ENCODE measurements at places on chromosomes 4 and X. TPM values are rescaled to one million over a fixed set of nuclear protein-coding genes. Genes with fewer than 3 reads are reported as not detected.

CENPVL2 gene
- 5.9 TPM for total RNA-seq

LRP2BP gene
- 7.5 TPM for total RNA-seq

S100P gene
- 2.1 TPM for total RNA-seq

KLHL4 gene
- total RNA-seq: 26.1 TPM

DGKK gene
- total RNA-seq: 0.43 TPM

TNIP2 gene
- 108 TPM for total RNA-seq

ABLIM2 gene
- 6.9 TPM for total RNA-seq

GRCh38 chrX:112839856-112840255 is 775 bp downstream of the AMOT start:
- H3K4me3 ChIP-seq: peak overlapping the region; percentile 60
- DNase-seq: no peak
- H3K4me1 ChIP-seq: no peaks in the 10 kb centered on the region
- H3K27me3 ChIP-seq: no peaks in the 10 kb centered on the region
- no peaks in the 10 kb centered on the region for H3K36me3 ChIP-seq

DNA sequence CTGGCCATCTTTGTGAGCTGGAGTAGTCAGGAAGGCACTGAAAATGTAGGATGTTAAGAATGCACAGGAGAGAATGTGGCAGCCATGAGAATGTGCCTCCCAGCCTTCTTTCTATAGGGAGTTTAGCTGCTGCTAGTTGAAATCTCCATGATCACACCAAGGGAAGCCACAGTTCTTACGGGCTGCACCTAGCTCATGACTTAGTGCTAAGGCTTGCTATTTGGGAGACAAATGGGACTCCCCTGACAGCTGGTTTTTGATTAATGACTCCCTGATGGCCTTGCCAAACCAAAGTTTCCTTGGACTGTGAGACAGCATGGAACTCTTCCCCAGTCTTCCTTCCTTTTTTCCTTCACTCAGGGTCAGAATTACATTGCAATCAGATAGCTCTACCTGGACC is 9.2 kb downstream of the CTSO start:
- no peak overlapping the region for H3K4me3 ChIP-seq
- no peaks in the 10 kb centered on the region for H3K27me3 ChIP-seq
- H3K36me3 ChIP-seq: no peaks in the 10 kb centered on the region
- no peak overlapping the region for H3K27ac ChIP-seq
- no peak for DNase-seq
- no peaks in the 10 kb centered on the region for H3K4me1 ChIP-seq

DNA sequence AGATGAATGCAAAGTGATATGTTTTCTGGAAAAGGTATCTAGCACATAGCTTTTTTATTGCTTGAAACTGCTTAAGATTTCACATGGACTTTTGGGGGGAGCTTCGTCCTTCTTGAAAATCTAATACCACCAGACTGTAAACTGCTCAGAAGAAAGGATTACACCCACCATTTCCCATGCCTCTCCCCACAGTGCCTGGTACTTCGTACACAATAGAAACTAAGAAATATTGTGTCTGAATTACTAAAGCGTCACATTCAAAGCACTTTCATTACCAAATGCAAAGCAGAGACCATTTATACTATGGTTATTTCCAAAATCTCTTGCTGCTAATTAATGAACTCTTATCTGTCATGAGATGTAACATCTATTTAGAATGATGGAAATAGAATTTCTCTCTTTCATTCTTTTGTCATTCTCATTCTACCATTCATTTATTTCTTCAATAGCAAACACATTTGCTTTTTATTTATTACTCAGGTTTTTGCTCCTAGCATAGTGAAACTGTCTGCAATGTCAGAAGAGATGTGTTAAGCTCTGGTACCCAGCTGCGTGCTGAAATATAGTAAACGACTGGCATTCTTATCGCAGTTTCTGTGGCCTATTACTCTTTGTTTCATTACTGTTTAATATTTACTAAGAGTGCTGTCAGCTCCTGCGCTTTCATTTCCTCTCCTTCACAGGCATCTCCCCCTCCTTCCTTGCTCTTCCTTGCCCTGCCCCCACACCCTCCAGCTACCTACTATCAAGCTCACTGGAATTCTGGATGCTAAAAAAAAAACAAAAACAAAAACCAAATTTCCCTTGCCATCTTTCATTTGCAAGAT is 51.4 kb upstream of the RAPGEF2 start:
- no peaks in the 10 kb centered on the region for H3K4me1 ChIP-seq
- no peaks in the 10 kb centered on the region for H3K36me3 ChIP-seq
- H3K4me3 ChIP-seq: no peak overlapping the region
- no peak for DNase-seq

DNA sequence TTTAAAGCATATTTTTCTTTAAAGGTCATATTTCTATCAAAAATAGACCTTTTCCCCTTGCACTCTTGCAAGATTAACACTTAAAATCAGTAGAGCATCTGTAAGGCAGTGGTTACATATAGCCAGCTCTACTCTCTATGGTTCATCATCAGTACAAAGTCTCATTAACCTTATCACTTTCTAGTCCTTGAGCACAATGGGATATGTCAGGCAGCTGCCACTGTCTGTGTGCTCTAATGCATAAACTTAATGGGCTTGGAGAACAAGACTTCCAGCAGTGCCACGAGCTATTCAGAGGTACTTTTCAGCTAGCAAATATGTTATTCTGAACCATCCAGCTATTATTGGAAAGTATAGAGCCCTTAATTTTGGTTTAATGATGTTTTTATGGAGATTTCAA is 393.7 kb downstream of the GASK1B start:
- H3K4me1 ChIP-seq: no peaks in the 10 kb centered on the region
- no peak overlapping the region for H3K27ac ChIP-seq

DNA sequence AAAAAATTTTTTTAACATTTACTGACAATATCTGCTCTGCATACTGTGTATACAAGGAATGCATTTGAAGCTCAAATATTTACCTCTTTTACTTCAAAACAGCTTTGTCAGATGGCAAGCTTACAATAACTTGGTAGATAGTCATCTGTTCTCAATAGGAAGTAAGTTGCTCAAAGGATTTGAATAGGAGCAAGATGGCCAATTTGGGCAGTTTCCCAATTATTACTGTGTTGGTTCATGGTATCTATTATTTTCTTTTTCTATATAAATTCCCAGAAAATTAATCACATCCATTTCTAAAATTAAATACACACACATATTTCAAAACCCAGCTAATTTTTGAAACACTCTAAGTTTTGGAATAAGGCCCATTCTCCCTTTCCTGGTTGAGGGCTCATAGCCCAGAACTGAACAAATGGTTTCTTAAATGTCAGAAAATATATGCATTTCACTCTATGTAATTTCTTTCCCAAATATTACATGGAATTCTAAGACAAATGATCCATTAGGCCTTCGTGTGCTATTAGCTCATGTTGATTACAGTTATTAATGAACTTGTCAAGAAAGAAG is 60.2 kb upstream of the BLTP1 start:
- H3K27ac ChIP-seq: no peak overlapping the region
- no peaks in the 10 kb centered on the region for H3K36me3 ChIP-seq
- no peaks in the 10 kb centered on the region for H3K27me3 ChIP-seq
- H3K4me3 ChIP-seq: no peak overlapping the region
- no peaks in the 10 kb centered on the region for H3K4me1 ChIP-seq

DNA sequence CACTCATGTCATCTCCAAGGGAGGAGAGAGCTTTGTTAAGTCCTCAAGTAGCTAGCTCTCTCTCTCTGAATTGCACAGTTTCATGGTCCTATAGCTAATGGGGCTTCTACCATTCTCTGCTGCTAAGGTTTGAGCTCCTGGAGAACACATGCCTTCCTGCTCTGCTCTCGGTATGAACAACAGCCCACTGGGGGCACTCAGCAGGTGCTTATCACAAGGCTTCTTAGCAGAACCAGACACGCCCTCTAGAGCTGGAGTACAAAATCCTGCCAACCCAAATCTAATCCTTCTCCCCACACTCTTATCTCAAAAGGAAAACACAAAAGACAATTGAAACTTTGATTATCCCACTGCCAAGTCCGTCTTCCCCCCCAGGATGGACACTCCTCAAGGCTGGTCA is 176.5 kb downstream of the HS3ST1 start:
- no peak overlapping the region for H3K27ac ChIP-seq
- no peak overlapping the region for H3K4me3 ChIP-seq
- no peaks in the 10 kb centered on the region for H3K27me3 ChIP-seq
- H3K36me3 ChIP-seq: no peaks in the 10 kb centered on the region

- H3K27me3 ChIP-seq: no peaks in the 10 kb centered on the region
- H3K36me3 ChIP-seq: no peaks in the 10 kb centered on the region
- no peak overlapping the region for H3K27ac ChIP-seq
- no peak overlapping the region for H3K4me3 ChIP-seq
Measured at GRCh38 chrX:15468036-15468435, 25.1 kb downstream of the PIR start.

GRCh38 chrX:49746306-49746705 is 50.5 kb upstream of the PAGE1 start:
- H3K4me3 ChIP-seq: no peak overlapping the region
- no peaks in the 10 kb centered on the region for H3K4me1 ChIP-seq
- no peak for DNase-seq
- no peak overlapping the region for H3K27ac ChIP-seq
- no peaks in the 10 kb centered on the region for H3K36me3 ChIP-seq

DNA sequence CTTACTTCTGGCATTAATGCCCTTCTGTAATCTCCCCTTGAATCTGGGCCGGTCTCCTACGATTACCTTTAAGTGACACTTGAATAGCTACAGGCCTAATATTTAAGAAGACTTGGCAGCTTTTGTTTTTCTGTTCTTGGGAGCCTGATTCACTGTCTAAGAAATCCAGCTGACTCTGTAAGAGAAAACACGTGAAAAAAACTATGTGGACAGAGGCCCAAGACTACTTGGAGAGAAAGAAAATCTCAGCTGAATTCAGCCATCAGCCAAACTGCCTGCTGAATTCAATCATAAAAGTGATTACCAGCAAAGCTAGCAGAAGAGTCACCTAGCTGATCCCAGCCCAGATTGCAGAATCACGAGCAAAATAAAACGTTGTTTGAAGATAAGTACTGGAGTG is 521.2 kb downstream of the MID1IP1 start:
- H3K27me3 ChIP-seq: no peaks in the 10 kb centered on the region
- no peaks in the 10 kb centered on the region for H3K4me1 ChIP-seq
- no peaks in the 10 kb centered on the region for H3K36me3 ChIP-seq
- no peak for DNase-seq
- H3K27ac ChIP-seq: no peak overlapping the region

DNA sequence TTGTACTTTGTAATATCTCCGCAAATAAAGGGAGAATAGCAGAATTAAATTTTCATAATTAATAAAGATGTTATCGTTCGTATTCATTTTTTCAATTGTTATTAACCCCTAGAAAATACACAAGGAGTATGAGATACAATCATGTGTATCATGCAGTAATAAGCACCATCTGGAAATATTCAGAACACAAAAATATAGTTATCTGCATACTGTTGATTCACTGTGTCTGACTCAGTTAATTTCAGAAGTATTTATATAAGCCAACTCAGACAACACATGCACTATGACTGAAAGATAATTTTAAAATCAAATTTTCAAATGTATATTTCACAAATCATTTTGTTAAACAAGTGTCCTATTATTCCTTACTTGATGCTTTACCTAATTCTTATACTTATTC is 1954.8 kb downstream of the ARAP2 start:
- H3K27me3 ChIP-seq: no peaks in the 10 kb centered on the region
- no peaks in the 10 kb centered on the region for H3K4me1 ChIP-seq
- H3K36me3 ChIP-seq: no peaks in the 10 kb centered on the region
- H3K4me3 ChIP-seq: no peak overlapping the region
- no peak overlapping the region for H3K27ac ChIP-seq
- no peak for DNase-seq

DNA sequence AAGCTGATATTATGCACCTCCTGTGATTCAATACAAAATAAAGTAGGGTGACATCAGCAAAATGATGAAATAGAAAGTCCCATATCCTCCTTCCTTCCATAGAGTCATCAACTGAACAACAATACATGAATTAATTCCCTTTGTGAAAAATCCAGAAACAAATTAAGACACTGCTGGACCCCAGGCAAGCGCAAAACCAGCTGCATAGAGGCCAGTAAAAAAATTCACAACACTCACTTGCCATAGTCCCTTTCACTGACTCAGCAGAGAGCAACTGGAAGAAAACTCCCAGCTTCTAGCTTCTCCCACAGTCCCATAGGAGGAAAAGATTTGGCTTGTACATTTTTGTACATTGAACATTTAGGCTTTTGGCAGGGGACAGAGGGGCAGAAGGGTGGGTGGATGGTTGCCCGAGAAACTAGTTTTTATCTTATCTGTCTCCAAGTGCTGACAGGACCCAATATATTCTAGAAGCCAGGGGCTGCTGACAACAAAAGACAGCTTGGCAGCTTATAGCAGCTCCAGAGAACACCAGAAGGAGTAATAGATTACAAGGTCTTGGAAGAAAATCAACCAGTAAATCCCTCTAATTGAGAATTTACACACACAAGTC is 124.6 kb downstream of the NDST3 start:
- H3K4me3 ChIP-seq: no peak overlapping the region
- no peaks in the 10 kb centered on the region for H3K27me3 ChIP-seq
- no peaks in the 10 kb centered on the region for H3K4me1 ChIP-seq

DNA sequence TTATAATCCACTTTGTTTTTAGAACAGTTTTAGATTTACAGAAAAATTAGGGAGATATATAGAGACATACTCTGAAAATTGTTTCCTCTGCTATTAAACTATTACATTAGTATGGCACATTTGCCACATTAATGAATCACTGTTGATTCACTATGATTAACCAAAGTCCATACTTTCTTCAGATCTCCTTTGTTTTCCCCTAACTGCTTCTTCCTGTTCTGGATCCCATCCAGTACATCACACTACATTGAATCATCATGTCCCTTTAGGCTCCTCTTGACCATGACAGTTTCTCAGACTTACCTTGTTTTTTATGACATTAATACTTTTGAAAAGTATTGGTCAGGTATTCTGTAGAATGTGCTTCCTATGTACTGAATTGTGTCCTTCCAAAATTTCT is 109.2 kb upstream of the EDNRA start:
- H3K27me3 ChIP-seq: no peaks in the 10 kb centered on the region
- no peak for DNase-seq
- no peak overlapping the region for H3K27ac ChIP-seq
- H3K36me3 ChIP-seq: no peaks in the 10 kb centered on the region
- no peaks in the 10 kb centered on the region for H3K4me1 ChIP-seq
- H3K4me3 ChIP-seq: no peak overlapping the region

GRCh38 chrX:54430519-54430918 is 9.7 kb upstream of the TSR2 start:
- H3K4me1 ChIP-seq: no peaks in the 10 kb centered on the region
- H3K4me3 ChIP-seq: no peak overlapping the region
- DNase-seq: no peak
- no peaks in the 10 kb centered on the region for H3K36me3 ChIP-seq
- H3K27me3 ChIP-seq: no peaks in the 10 kb centered on the region

GRCh38 chrX:28609003-28609402 is 21.8 kb downstream of the IL1RAPL1 start:
- H3K4me1 ChIP-seq: no peaks in the 10 kb centered on the region
- no peak overlapping the region for H3K4me3 ChIP-seq
- DNase-seq: no peak
- no peaks in the 10 kb centered on the region for H3K36me3 ChIP-seq
- no peaks in the 10 kb centered on the region for H3K27me3 ChIP-seq

DNA sequence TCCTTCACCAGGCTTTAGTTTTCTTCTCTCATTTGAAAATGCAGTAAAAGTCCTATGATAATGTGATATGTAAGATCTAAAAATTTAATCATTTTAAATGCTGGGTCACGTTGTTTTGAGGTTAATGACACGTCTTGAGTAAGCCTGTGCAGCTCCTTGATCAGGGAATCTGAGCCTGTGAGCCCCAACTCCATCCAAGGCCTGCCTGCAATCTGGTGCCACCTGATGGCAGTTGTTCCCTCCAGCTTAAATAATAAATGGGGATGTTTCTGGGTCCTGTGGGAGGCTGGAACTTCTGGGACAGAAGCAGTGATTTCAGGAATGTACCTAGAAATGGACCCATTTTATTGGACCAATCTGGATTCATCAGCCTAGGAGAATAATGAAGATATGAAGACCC is 455.4 kb upstream of the ADGRL3 start:
- DNase-seq: no peak
- no peaks in the 10 kb centered on the region for H3K27me3 ChIP-seq
- H3K36me3 ChIP-seq: no peaks in the 10 kb centered on the region
- H3K27ac ChIP-seq: no peak overlapping the region
- H3K4me1 ChIP-seq: no peaks in the 10 kb centered on the region

Data from testis (tissue), 5 donors.